ENCODE measurements at places on chromosomes 3 and 15. TPM values are rescaled to one million over a fixed set of nuclear protein-coding genes. Genes with fewer than 3 reads are reported as not detected.

DNA sequence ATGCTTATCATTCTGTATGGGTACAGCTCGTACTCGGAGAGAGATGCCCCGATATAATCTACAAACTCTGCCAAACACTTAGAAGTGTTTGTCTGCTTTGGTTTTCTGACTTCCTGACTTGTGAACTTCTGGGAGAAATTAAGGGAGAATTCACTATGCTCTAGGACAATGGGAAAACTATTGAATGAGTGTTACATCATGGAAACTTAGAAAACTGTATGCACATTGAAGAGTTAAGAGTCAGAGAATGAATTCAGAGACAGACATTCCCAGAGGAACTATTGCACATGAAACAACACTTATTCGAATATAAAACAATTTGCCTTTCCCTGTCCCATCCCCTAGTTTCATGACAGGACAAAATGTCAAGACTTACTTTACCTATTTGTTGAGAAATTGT, 57.8 kb downstream of the DTWD1 start:
- no peak for DNase-seq

The GOLGA8S gene
- not detected for total RNA-seq

The CSPG5 gene
- 1.7 TPM for total RNA-seq

The ABHD14A gene
- total RNA-seq, result 16.3 TPM

DNA sequence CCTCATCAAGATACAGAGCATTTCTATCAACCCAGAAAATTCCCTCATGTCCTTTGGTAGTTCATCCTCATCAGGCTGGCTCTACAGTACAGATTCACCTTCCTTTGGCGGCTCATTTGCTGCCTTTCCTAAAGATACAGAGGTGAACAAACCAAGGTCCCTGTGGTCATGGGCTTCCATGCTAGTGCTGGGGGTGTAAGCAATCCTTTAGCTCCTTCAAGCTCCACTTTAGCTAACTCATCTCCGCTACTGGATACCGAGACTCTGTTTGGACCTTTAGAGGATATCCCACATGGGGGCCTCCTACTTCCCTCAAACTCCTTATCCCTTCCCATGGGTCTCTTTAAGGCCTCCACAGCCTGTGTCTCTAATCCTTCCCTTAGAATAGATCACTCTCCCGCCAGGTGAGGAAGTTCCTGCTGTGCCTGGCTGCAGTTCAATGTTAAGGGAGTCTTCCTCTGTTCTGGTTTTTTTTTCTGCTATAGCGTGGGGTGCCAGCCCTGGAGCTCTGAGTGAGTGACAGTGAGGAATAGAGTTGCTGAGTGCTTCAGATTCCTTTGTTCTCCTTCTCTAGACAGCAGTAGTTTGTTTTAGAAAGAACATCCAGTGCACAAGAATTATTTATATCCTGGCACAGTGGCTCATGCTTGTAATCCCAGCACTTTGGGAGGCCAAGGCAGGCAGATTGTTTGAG, 30.7 kb downstream of the CLEC3B start:
- no peak for DNase-seq

DNA sequence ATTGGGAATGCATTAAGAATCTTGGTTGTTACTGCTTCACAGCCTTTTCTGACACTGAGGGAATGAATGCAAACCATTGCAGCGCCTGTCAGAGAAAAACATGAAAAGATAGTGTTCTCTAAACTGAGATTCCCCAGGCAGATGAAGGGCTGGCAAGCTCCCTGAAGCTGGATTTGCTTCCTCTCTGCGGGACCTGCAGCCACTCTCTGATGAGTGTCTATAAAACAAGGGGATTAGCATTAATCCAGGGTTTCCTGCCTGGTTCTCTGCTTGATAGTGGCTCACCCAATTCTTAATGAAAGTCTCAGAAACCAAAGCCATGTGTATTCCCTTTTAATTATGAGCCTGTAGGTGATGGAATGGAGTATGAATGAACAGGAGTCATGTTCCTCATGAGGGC, 344.3 kb upstream of the UMPS start:
- no peak for DNase-seq

- DNase-seq, result peak; percentile 91
These were observed 112.8 kb upstream of the MEF2A start for GRCh38 chr15:99452728-99453636.

DNA sequence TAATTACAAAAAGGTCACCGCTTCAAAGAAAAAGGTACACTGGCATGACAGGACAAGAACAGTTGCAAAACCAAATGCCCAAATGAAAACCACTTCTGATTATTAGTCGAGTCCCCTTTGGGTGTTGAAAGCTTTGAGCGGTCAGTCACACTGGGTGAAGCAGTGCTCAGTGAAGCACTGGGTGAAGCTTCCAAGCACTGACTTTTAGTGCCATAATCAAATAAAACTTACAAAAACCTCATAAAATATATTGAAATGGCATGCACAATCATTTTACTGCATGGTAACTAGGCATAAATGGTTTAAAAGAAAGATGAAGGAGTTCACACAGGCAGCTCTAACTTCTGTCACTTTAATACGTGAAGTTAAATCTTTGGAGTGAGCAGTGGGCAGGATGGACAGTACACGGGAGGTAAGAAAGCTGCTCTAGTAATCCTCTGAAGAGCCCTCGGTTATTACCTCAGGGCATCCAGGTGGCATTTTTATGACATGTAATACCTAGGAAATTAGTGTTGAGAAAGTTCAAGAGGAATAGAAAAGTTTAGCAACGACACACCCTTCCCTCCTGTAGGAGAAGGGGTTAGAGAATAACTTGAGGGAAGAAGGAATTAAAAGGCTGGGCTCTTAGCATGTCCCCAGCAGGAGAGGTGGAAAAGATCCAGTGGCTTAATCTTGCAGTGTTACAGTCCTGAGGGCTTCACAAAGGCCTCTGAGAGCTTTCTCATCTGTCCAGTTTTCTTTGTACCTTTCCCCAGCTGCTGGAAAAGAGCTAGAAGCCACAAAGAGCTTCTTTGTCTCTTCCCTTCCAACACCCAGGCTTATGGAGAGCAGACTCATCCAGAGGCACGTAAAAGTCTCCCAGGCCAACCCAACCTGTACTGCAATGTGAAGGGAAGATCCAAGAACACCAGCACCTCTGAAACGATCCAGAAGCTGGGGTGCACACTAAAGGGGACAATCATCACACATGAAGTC, 64.9 kb upstream of the MYO5C start:
- no peak for DNase-seq

DNA sequence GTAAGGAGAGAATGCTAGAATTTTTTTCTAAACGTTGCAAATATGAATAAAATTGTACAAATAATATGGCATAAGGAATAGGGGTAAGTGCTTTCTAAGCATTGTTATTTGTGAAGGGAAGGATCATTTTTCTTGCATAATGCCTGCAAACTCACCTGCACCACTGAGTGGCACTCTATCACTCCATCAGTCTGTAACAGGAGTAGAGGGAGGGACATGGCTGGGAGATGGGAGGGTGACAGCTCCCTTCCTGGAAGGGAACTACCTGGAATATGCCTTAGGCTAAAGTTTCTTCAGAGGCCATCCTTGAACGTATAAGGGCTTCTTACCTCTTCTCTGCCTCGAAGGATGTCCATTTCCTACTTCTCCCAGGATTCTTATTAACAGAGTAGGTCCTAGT, 3.0 kb downstream of the NAALADL2 start:
- DNase-seq, result no peak

- DNase-seq, result no peak
These were observed 40.5 kb downstream of the CEP63 start for GRCh38 chr3:134526319-134526718.

- peak; percentile 42 for DNase-seq
These were observed 9.9 kb downstream of the CHDH start for GRCh38 chr3:53836084-53836872.
